Right lung (tissue), 10 donors: ENCODE measurements at places on chromosomes 12 and 14. TPM values are rescaled to one million over a fixed set of nuclear protein-coding genes. Genes with fewer than 3 reads are reported as not detected.
A peak's percentile ranks its signal among the peaks of the same experiment; 100 is the strongest.

DNA sequence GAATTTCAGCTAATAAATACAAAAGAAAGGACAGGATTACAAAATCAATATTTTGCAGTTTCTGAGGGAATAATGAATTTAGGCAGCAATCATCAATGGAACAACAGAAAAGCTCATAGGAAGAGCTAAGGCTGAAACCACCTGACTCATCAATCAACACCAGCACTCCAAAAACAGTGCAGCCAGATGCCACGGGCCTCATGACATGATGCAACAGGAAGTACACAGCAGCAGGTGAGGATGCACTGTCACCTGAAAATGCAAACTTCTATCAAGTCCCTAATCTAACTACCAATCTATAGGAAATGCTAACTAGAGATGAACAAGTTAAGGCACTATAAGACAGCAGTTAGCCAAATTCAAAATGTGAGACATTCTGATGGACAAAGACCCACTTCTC, 21.7 kb downstream of the GNS start:
- DNase-seq: no peak

DNA sequence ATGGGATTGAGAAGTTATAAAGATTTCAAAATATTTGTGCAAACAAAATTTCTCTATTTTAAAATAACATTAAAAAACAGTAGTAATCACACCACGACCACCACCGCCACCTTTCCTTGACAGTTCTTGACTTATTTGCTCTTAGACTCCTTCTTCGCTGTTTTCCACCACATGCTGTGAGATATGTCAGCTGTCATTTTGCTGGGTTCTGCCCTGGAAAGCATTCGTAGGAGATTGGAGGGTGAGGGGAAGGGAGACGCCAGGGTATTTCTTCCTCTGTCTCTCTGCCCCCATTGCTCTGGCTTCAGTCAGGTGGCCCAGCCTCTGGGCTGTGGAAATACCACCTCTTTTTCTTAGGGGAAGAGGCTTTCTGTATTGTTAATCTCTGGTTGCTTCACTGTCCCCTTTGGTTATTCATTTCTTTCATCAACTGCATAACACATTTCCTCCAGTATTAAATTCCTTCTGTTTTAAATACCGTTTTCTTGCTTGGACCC, 186.2 kb downstream of the NEDD1 start:
- no peak for DNase-seq

- DNase-seq: no peak
These were observed 28.7 kb downstream of the GIT2 start for GRCh38 chr12:109967383-109968031.

DNA sequence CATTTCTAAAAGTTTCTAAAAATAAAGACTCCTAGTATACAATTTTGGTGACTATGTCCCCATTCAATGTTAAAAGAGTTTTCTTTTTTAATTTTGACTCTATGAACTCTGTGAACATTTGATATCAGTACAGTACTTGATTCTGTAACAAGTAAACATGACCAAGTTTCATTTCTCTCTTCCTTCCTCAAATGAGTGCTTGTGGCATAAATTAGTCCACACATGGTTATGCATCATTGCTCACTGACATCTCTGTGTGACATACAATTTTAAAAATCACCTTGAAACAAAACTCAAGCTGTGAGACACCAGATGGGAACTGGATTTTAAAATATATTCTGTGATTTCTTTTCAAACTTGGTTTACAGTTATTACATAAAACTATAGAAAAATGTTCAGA, 253.9 kb upstream of the MDGA2 start:
- DNase-seq: no peak

- no peak for DNase-seq
These were observed 127.1 kb upstream of the CPNE8 start for GRCh38 chr12:39032448-39032847.

DNA sequence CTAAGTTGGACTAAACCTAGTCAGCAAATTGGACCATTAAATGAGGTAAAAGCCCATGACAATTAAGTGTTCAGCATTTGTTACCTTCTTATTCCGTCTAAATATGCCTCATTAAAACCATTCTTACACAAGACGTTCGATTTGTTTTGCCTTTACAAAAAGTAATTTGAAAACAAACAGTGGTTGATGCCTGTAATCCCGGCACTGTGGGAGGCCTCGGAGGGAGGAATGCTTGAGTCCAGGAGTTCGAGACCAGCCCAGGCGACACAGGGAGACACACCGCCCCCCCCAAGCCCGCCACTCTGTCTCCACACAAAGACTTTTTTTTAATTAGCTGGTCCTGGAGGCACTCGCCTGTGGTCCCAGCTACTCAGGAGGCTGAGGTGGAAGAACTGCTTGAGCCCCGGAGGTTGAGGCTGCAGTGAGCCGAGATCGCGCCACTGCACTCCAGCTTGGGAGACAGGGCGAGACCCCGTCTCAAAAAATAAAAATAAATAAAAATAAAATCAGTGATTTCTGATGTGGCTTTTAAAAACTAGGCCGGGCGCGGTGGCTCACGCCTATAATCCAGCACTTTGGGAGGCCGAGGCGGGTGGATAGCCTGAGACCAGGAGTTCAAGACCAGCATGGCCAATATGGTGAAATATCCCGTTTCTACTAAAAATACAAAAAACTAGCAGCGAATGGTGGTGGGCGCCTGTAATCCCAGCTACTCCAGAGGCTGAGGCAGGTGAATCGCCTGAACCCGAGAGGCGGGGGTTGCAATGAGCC, 856 bp upstream of the EIF4B start:
- DNase-seq: no peak

DNA sequence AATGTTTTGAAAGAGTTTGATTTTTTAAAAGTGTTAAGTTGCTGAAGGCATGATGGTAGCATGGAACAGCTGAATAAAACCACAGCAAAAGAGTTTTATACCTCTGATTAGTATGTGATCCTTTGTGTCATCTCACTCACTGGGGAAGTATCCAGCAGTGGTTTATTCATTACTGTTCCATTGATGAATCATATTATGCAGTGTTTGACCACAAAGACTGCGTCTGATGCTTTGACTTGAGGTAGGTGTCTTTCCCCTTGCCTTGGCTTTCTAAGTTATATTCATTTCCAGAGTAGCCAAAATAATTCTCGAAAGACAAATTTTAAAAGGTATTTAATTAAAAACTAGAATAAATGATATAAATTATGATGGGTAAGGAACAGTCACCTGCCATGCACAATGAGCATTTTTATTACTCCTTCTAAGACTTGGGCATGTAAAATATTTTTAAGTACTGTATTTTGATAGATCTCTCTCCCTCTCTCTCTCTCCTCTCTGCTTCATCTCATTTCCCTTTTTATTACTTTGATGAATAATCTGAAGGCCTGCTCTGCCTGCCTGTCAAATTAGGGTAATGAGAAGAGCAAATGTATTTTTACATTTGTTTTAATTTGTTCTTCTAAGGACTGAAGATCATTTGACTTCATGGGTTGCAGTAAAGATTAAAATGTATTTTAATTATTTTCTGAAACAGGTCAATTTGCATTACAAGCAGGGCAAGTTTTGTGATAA, 164.9 kb downstream of the NAV3 start:
- no peak for DNase-seq

- no peak for DNase-seq
These were observed 137.7 kb downstream of the SPTSSA start for GRCh38 chr14:34324363-34324795.

- DNase-seq: peak; percentile 77
These were observed 6.7 kb upstream of the CDKL1 start for GRCh38 chr14:50403419-50403818.

GRCh38 chr12:32600681-32601080, 78.4 kb upstream of the DNM1L start:
- DNase-seq: no peak

DNA sequence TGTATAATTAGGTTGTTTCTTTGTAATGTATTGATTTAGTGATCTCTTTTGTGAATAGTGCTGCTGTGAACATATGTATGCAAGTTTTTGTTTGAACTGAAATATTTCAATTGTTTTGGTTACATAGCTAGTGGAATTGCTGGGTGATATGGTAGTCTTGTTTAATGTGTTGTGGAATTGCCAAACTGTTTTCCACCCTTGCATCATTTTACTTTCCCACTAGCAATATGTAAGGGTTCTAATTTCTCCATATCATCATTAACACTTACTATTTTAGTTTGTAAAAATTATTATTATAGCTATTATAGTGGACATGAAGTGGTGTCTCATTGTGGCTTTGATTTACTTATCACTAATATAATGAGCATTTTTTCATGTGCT, 5.9 kb downstream of the G2E3 start:
- DNase-seq: no peak

DNA sequence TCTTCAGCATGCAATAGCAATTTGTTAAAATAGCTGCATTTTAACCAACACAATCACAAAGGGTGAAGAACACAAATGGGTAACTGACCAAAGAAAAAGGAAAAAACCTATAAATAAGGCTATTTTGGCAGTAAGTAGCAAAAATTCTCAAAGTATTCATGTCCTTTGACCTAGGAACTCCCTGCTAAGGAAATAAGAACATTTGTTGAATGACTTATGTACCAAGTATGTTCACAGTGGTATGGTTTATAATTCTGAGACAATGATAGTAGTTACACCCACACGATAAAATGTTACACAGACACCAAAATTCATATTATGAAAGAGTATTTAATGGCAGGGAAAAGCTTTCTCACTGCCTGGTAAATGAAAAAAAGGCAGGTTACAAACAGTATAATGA, 16.9 kb downstream of the CCDC88C start:
- DNase-seq: no peak

DNA sequence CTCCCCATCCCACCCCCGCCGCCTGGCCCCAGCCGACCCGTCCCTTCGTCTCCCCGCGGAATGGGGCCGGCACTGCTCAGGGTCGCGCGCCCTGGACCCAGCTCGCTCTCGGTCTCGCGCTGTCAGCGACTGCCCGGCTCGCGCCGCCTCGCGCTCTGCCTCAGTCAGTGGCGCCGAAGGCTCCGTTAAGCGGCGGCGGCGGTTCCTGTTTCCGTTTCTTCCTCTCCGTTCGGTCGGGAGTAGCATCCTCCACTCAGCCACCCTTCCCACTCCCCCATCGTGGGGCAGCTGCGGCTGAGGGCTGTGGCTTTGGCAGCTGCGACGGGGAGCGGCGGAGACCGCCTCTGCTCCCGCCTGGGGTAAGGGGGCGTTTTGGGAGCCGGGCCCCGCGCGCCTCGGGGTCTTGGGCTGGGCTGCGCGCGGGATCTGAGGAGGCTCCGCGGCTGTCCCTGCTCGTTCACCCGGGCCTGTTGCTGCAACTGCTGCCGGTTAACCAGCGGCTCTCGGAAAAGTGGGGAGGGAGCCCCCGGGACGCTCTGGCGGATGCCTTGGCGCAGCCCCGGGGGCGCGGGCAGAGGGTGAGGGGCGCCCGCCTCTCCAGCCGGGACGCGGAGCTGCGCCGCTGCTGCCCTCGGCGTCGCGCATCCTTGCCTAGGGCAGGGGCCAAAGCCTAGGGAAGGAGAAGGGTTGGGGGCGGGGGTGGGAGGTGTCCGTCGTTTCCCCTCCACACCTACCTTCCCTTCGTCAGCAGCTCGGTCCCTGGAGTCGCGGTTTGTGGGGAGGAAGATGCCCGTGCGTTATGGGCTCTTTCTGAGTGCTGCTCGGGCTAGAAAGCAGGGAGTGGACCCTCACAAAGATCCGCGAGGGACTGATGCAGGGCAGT, 567 bp downstream of the FUT8 start:
- DNase-seq: no peak

GRCh38 chr14:61099216-61099835, 118.3 kb downstream of the SLC38A6 start:
- peak; percentile 87 for DNase-seq

GRCh38 chr12:55725556-55725955, 3.3 kb downstream of the CD63 start:
- no peak for DNase-seq

DNA sequence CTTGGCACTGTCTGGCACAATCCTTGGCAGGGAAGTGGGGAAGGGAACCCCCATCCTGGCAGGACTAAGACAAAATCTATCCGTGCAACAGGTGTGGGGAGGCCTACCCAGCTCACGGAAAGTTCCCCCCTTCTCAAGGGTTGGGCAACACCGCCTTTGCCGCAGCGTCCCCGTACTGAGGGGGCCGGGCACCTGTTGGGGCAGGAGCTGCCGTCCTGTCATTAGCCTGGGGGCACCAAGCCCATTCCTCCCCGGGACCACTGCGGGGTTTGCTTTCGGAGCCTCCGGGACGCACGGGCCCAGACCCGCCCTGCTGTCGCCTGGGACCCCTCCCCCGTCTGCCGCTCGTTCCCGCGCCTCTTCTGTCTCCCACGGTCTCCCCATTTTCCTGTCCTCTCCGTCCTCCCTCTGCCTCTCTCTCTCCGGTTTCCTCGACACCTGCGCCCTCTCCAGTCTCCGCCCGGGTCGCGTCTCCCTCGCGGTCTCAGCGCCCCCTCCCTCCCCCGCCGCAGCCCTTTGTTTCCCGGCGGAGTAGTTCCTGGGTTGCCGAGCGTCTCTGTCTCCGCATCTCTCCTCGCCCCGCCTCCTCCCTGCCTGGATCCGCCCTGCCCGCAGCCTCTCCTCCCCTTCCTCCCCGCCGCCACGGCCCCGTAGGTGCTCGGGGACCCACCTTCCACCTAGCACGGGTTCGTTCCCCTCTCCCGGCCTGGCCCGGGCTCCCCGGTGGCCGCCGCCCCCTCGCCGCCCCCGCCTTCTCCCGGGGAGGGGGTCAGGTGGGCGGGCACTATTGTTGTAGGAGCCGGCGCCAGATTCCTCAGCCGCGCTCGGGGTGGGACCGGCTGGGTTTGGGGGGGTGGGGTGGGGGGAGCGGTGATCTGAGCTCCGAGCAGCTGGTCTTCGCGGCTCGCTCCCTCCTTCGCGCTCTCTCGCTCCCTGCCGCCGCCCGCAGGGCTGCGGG, at the start of gene CACNB3:
Gene CACNB3, plus strand, starts transcription at position 624 of the 958 bp plus-strand sequence. CDS start 434 bp downstream, outside the sequence.
- DNase-seq: no peak

DNA sequence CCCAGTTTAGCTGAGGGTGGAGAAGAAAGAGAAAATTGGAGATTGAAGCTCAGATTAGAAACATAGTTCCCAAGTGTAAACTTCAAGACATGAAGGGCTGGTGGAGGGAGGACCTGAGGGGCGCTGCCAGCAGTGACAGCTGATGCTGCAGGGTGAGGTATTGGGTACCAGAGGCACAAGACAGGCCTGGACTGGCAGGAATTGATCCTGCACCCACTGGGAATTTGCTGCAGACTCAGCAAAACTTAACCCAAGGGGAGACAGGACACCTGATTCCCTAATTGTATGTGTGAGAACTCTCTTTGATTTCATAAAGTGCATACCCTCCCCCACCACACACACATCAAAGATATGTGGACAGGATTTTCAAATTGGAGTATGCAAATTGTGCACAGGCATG, 11.6 kb downstream of the PTPRR start:
- DNase-seq: no peak

The TBX5 gene
- 40.4 TPM for polyA plus RNA-seq

The PRPH gene
- 3.0 TPM for polyA plus RNA-seq

The TBC1D30 gene
- polyA plus RNA-seq: 5.2 TPM

The NT5DC3 gene
- 5.3 TPM for polyA plus RNA-seq

The RNASE3 gene
- 1.6 TPM for polyA plus RNA-seq

The SLC35F4 gene
- polyA plus RNA-seq: 0.30 TPM

The RASAL1 gene
- 0.31 TPM for polyA plus RNA-seq

The TPH2 gene
- 0.24 TPM for polyA plus RNA-seq

The VASH1 gene
- polyA plus RNA-seq: 56.7 TPM

The HOXC5 gene
- 0.21 TPM for polyA plus RNA-seq

The PTPRQ gene
- polyA plus RNA-seq: 5.8 TPM

The DPF3 gene
- 2.4 TPM for polyA plus RNA-seq
